AG04450 (cell line): ENCODE measurements at places on chromosomes 1 and 21.

DNA sequence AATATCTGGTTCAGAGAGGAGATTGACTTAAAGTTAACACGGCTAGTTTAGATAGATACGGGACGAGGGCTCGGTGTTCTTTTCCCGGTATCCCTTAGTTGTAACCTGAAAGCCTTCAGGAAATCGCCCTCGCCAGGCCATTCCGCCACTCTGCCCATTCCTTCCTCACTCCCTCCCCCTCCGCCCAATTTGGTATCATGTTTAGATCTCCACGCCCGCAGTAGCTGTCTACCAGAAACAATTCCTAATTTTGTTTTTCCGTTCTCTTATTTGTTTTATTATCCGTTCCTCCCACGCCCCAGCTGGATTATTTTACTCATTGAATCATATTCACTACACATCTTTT lies 685 bp upstream of the VAMP4 start:
- no peak for DNase-seq

DNA sequence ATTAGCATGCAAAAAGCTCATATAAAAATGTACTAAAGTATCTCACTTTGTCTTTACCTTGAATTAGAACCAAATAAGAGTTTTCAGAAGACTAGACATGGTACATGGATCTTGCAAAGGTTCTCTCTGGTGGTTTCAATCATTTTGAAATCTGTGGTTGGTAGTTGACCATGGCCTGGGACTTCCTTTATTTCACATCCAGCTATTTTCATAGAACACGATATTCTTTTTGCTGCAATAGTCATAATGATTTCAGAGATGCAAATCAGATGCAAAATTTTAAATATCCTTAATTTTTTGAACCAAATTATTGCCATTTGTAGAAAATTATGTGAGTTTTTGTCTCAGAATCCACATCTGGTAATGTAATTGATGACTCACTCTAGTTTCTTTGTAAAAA lies 375.1 kb upstream of the ZP4 start:
- no peak for DNase-seq

GRCh38 chr21:36732761-36733160 lies 33.8 kb downstream of the SIM2 start:
- no peak for DNase-seq

GRCh38 chr1:206823727-206824126 lies 41.7 kb upstream of the IL20 start:
- no peak for DNase-seq

DNA sequence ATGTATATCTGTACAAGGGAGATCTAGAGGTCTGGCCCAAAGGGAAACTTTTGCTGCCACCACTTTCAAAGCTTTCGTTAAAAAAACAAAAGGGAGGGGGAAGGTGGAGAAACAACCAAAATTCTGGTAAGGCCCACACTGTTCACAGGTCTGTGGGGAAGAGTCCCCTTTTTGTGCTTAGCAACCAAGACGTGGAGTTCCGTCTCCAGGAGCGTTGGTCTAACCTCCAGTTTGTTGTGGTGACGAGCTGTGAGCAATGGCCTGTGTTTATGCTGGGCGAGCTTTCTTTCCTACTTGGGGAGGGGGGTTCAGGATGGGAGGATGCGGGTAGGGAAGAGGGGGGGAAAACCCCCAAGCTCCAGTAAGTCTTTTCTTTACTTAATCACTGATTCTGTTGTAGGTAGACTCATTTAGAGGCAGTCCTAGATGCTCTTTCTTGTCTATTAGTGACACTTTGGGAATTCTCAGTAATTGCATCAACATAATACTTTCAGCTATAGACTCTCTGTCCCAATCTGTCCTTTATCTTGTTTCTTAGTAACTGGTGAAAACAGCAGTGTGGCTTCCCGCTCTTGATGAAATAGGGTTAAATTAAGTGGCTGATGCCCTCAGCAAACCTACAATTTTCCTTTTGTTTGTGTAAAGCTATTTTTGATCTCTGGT lies 1.5 kb downstream of the HIPK1 start:
- no peak for DNase-seq

GRCh38 chr21:15947677-15948076 lies 217.9 kb downstream of the USP25 start:
- no peak for DNase-seq

GRCh38 chr1:221565711-221566110 lies 176.2 kb downstream of the DUSP10 start:
- DNase-seq, result no peak

DNA sequence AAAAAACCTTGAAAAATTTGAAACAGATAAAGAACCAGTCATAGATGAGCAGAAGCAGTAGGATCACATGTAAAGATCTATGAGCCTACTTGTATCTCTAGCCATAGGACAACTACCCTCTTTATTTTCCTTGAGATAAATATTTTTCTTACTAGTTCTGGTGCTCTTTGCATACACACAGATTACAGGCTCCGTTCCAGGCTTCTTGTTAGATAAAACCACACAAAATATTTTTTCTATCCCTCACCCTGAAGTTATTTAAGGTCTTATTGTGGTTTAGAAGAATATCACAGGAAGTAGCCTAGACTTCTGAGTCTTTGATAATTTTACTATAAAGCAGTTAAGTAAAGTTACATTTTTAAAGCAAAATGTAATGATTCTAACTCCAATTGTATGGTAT lies 512.2 kb downstream of the NEGR1 start:
- peak; percentile 10 for DNase-seq

DNA sequence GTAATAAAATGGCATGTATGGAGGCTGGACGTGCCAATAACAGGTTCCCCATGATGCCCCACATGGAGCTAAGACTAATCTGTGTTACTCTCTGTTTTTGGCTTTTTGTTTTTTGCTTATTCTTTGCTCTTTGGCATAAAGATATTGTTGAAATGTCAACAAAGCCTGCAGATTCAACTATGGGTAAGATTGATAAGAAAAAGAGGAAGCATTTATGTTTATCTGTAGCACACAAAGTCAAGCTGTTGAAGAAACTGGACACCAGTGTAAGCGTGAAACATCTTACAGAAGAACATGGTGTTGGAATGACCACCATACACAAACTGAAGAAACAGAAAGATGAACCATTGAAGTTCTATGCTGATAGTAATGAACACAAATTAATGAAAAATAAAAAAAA lies 402.7 kb downstream of the LTN1 start:
- no peak for DNase-seq

- DNase-seq, result no peak
Measured at GRCh38 chr1:166464333-166464732, 297.5 kb upstream of the FAM78B start.

GRCh38 chr1:168341483-168341975 lies 60.9 kb downstream of the TBX19 start:
- no peak for DNase-seq
